ENCODE measurements at places on chromosomes 7 and 10.

DNA sequence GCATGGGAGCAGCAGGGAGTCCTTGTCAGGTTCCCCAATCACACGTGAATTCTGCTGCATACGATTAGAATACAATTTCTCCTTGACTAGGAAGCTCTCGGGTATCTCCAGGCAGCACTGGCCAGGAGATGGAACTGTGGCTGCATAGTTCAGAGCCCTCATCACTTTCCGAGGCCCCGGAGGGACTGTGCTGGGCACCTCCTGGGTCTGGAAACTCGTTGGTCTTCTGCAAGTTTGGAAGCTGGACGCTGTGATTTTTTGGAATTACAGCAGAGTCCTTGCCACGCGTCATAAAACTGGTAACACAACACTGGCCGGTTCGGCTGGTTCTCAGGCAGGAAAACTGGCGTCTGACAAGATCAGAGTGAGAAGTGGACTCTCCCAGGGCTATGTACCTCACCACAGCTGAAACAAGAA, 216.1 kb downstream of the CCDC3 start:
- no peak overlapping the region for H3K27ac ChIP-seq
- no peaks in the 10 kb centered on the region for H3K36me3 ChIP-seq
- no peak for DNase-seq
- peaks cover 9% of the 10 kb centered on the region for H3K27me3 ChIP-seq
- H3K4me3 ChIP-seq = no peak overlapping the region

GRCh38 chr10:27685681-27686080, 59.9 kb downstream of the MKX start:
- DNase-seq = no peak
- no peaks in the 10 kb centered on the region for H3K27me3 ChIP-seq
- no peak overlapping the region for H3K4me3 ChIP-seq
- H3K36me3 ChIP-seq = no peaks in the 10 kb centered on the region
- H3K4me1 ChIP-seq = no peaks in the 10 kb centered on the region
- H3K27ac ChIP-seq = no peak overlapping the region

DNA sequence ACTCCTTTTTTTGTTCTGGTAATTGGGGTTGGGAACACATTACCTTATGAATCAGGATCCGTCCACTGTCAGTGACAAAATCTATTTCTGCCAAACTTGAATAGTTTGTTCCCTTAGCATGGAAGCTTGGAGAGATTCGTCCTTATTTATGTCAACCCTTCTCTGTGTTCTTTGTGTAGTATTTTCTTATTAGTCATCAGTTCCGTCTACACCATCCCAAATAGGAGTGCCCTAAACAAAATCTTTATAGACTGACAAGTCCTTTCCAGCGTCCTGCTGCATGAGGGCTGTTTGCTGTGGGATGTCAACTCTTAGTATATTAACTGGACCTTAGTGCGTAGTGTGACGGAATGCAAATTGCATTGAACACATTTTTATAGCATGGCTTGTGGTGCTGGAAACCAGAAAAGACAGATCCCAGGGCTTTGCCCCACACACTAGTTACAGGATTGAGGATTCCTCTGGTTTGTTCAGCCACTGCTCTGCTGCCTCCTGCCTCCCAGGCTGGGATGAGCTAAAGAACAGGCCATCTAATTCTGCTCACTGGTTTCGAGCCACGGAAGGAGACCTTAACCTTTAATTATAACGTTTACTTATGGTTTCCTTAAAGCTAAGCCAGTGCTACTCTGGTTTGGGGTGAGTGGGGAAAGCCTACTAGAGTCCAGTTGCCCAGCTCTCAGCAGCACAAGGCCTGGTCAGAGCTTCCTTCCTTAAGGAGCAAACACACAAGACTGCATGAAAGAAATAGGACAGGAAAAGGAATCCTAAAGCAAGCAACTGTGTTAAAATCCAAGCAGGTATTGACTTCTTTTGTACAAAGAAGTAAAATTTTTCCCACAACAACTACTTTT, 194.4 kb downstream of the CCSER2 start:
- no peaks in the 10 kb centered on the region for H3K27me3 ChIP-seq
- DNase-seq = no peak
- H3K4me1 ChIP-seq = no peaks in the 10 kb centered on the region
- H3K27ac ChIP-seq = no peak overlapping the region

GRCh38 chr7:114979388-114979787, 57.5 kb downstream of the MDFIC start:
- H3K36me3 ChIP-seq = no peaks in the 10 kb centered on the region
- H3K27ac ChIP-seq = peak overlapping the region; percentile 85
- H3K27me3 ChIP-seq = no peaks in the 10 kb centered on the region
- peak; percentile 70 for DNase-seq
